HT1080 (cell line): ENCODE measurements at places on chromosomes 12 and 14.
A peak's percentile ranks its signal among the peaks of the same experiment; 100 is the strongest.

- peak; percentile 21 for DNase-seq
These were observed 37.9 kb downstream of the RAD9B start for GRCh38 chr12:110540048-110540447.

DNA sequence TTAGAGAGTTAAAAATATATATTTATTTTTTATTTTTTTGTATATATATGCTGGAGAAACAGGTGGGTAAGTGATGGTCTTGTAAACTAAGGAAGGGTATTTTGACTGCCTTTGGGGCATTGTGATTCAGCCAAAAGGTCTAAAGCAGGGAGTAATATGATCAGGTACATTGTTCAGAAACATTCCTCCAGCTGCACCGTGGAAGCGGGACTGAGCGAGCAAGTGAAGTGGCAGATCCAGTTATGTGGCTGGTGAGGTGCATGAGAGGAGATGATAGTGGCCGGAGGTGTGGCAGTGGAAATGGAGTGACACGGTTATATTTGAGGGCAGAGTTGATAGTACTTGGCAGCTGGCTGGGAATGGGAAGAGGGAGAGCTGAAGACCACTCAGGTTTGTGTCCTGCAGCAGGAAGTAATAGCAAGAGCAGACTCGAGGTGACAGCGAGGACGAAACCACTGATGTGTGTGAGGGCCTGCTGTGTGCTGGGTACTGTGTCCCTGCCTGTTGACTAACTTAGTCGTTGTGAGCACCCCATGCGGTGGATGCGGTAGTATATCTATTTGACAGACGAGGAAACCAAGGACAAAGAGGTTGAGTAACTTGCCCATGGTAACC is 39.2 kb downstream of the EID3 start:
- no peak for DNase-seq

GRCh38 chr14:102774391-102775153 is 2.7 kb upstream of the TRAF3 start:
- peak; percentile 81 for DNase-seq

DNA sequence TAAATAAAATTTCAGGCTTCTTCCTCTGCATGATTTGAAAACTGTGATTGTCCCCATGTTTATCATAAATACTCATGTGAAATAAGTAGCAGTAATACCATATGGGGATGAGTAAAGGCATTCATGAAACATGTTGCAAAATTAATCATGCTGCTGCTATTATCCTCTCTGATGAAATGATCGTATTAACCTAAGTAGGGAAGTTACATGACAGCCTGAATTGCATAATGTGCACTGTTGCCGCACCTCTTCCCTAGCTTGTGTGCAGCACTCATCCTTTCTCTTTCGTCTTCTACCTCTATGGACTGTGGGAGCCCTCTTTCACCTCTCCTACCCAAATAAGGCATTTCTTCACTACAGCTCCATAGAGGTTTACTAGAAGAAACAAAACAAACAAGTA is 367.6 kb downstream of the SOX5 start:
- DNase-seq, result no peak

DNA sequence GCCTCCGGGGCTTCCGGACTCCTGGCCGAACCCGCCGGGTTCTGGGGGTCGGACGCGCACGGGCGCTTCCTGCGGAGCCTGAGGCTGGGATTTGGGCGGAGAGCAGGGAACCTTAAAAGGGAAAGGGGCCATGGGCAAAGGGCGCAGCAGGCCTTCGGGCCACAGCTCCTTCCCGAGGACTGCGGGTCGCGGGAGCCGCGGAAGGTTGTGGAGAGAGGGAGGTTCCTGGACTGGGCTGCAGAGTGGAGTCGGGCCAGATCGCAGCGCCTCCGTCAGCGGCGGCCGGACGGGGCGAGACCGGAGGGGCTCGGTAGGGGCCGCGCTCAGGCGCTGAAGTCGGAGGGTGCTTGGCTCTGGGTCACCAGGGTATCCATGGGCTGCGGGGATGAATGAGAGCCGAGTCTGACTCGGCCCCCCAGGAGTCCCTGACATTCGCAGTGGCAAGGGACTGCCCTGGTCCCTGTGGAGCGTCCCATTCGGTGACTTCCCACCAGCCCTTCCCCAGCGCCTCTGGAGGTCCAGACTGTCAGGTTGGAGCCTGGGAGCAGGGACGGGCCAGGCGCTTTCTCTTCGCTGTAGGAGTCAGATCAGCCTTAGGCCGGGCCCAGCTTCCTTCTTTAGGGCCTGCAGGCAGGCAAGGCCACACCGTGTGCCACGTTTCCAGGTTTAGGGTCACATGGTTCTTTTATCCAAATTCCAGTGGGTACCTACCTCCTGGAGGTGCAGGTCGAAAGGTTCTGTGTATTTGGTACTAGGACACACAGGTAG is 938 bp upstream of the SLC25A29 start:
- DNase-seq, result no peak

DNA sequence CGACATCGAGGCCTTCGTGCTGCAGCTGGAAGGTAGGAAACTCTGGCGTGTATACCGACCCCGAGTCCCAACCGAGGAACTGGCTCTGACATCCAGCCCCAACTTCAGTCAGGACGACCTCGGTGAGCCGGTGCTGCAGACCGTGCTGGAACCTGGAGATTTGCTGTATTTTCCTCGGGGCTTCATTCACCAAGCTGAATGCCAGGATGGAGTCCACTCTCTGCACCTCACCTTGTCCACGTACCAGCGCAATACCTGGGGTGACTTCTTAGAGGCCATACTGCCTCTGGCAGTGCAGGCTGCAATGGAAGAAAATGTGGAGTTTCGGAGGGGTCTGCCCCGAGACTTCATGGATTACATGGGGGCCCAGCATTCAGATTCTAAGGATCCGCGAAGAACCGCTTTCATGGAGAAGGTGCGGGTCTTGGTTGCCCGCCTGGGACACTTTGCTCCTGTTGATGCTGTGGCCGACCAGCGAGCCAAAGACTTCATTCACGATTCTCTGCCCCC is 1.4 kb downstream of the RIOX1 start:
- no peak for DNase-seq

GRCh38 chr12:123873793-123874192 is 98.8 kb downstream of the CCDC92 start:
- no peak for DNase-seq

GRCh38 chr12:6563448-6564050 is 4.5 kb downstream of the NOP2 start:
- DNase-seq, result peak; percentile 34

GRCh38 chr14:71070169-71070568 is 162.9 kb downstream of the PCNX1 start:
- DNase-seq, result peak; percentile 72

GRCh38 chr14:76827696-76828296 is 1.6 kb downstream of the LRRC74A start:
- DNase-seq, result no peak

DNA sequence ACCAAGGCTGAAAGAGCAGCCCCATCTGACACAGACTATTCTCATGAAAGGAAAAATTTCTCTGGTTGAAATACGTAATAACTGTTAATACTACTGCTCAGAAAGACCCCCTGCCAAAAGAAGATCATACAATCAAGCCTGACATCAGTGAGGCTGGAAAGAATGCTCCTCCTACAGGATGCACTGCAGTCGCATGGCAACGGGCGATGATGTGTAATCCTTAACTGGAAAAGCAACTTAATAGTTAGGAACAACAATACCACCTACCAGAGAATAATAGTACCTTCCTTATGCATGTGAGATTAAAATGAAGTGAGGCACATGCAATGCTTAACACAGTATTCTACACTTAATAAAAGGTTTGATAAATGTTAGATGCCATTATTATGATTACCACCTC is 1.2 kb upstream of the GOLGA5 start:
- peak; percentile 23 for DNase-seq

GRCh38 chr14:105069522-105069870 is 4.3 kb upstream of the GPR132 start:
- no peak for DNase-seq

- no peak for DNase-seq
These were observed 696.3 kb downstream of the TMEM121 start for GRCh38 chr14:106222731-106223130.

GRCh38 chr14:91862417-91862816 is 4.9 kb downstream of the TC2N start:
- no peak for DNase-seq

DNA sequence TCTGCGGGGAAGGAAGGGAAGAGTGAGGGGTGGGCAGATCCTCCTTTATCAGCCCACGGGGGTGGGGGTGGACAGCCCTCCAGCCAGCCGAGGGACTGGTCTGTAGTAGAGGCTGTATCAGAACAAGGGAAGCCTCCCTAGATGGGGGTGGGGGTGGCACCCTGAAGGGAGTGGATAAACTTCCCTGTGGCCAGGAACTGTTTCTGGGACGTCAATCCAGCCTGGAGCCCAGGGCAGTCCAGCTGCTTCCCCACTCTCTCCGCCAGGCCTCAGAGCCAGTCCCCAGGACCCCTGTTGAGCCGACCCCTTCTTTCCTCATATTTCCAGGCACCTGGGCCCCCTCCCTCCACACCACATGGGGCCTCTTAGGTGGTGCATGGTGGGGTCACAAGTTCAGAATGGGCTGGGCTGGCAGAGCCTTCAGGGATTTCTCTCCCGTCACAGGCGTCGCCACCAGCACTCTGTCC is 6.7 kb downstream of the PLD4 start:
- no peak for DNase-seq

DNA sequence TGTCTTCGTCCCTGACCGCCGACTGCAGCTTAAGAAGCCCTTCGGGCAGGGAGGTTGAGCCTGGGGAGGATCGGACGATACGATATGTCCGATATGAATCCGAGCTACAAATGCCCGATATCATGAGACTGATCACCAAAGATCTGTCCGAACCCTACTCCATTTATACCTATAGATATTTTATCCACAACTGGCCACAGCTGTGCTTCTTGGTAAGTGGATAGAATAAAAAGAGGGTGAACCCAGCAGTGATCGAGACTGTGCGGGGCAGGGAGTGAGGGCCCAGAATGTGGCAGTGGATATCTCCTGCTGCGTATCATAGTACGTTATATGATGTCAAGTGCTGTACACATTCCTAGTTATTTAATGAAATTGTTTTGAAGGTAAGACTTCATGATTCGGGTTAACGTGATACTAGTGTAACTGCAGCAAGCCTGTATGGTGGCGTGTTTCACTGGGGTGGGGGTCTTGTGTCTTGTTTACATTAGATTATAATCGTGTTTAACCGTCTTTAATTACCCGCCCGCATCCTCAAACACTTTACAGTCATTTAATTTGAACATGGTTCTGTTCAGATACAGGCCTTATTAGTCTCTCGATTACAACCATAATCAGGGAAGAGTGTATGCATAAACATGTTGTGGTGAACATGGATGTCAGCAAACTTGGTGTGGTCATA is 1.3 kb downstream of the NAA30 start:
- peak; percentile 16 for DNase-seq

GRCh38 chr12:104603545-104603973 is 146.8 kb downstream of the CHST11 start:
- DNase-seq, result peak; percentile 94

DNA sequence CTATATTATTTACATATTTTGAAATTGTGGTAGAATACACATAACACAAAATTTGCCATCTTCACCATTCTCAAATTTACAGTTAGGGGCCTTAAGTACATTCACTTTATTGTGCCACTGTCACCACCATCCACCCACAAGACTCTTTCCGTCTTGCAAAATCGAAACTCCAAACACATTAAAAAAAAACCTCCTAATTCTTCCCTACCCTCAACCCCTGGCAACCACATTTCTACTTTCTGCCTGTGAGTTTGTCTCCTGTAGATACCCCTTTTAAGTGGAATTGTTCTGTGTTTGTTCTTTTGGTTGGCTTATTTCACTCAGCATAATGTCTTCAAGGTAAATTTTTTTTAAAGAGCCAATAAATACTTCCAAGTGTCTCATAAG is 31.6 kb upstream of the AMIGO2 start:
- no peak for DNase-seq

- DNase-seq, result no peak
These were observed 90.0 kb downstream of the ANO6 start for GRCh38 chr12:45305907-45306306.

DNA sequence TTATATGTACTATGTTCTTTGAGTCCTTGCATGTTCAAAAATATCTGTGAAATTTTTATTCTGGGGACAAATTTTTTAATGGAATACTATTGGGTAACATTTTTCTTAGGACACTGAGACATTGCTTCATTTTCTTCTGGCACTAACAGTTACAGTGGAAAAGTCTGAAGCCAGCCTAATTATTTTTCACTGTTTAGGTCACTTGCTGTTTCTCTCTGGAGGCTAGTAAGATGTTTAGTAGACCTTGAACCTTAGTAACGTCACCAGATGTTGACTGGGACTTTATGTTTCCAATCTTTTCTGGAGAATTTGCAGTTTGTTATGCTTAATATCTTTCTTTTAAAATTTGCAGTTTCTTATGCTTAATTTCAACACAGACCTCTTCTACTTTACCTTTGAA is 12.3 kb upstream of the EPYC start:
- DNase-seq, result no peak

- peak; percentile 90 for DNase-seq
These were observed 222.0 kb upstream of the CPNE8 start for GRCh38 chr12:39127401-39127800.

DNA sequence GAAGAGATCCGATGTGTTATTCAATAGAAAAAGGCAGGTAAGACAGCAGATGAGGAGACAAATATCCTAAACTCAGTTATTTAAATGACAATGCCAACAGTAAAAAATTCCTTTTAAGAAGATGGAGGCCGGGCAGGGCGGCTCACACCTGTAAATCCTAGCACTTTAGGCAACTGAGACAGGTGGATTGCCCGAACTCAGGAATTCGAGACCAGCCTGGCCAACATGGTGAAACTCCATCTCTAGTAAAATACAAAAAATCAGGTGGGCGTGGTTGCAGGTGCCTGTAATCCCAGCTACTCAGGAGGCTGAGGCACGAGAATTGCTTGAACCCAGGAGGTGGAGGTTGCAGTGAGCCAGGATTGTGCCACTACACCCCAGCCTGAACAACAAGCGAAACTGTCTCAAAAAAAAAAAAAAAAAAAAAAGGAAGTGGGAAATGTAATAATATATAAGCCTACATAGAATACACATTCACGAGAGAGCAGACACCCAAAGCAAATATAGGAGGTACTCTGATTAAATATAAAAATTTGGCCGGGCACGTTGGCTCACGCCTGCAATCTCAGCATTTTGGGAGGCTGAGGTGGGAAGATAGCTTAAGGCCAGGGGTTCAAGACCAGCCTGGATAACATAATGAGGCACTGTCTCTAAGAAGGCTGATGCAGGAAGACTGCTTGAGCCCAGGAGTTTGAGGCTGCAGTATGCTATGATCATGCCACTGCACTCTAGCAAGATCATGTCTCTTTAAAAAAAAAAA is 19.0 kb downstream of the CORO1C start:
- no peak for DNase-seq

- no peak for DNase-seq
These were observed 5.8 kb downstream of the JDP2 start for GRCh38 chr14:75433631-75434071.

GRCh38 chr12:51886021-51886710 is 1.7 kb upstream of the ANKRD33 start:
- DNase-seq, result peak; percentile 96

GRCh38 chr14:29566194-29566593 is 361.5 kb downstream of the PRKD1 start:
- no peak for DNase-seq

DNA sequence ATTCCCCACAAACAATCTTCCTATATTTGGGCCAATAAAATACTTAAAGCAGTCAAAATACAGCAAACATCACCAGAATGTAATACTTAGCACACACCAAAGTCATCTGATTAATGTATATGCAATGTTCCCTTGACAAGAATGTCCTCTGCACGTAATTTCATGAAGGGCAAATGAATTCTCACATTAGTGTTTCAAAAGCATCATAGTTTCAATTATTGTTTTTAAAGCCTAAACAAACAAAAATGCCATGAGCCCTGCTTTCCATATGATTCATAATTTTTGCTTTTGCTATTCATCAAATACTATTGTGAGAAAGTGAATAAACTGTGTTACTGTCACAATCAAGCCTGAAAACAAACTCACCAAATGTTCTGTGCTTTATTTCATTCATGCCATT is 156.0 kb downstream of the EPS8 start:
- no peak for DNase-seq
